ENCODE measurements at places on chromosomes 12 and 14.

DNA sequence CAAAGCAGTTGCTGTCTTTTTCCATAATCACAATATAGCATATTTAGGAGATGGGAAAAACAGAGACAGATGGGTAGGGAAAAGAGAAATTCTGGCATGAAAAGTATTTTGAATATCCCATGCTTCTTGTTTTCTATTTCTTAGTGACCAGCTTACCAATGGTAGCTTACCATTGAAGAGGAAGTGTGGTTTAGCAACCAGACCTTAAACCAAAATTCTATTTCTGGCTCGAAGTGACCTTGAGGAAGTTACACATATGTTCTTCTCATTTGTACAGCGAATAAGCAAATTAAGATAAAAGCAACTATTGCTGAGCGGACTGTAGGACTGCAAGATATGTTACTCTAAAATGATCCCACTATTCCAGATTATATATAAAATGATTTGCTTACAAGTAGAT lies 82.9 kb downstream of the FGD4 start:
- no peak for DNase-seq

DNA sequence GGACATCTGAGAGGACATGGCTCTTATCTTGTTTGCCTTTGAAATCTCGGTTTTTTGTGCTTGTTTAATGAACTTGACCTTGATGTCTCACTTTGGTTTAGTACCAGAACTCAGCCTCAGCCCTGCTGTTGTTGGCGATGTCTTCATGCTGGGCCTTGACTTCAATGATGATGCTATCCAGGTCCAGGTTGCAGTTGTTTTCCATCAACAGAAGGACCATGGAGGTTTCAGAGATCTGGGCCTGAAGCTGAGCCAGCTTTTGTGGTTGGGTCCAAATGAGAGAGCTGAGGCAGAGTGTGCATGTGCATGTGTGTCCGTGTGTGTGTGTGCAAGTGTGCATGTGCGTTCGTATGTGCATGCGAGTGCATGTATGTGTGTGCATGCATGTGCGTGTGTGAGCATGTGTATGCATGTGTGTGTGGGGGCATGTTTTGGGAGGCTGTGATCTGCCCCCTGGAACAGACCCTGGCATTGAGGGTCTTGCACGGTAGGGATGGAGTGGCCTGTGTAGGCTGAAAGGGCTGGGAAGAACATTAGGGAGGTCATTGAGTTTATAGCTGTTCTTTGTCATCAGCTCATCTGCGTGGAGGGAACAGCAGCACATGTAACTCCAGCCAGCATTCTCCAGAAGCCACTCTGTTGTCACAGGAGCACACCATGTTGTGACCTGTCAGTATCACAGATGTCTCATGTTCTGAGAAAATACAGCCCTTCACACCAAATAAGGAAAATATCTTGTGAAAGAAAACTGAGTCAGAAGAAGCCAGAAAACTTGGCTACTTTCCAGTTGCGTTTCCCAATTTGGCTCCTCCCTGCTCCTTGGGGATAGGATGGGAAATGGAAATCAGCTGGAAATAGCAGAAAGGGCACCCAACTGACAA lies 10.0 kb upstream of the KRT82 start:
- no peak for DNase-seq

DNA sequence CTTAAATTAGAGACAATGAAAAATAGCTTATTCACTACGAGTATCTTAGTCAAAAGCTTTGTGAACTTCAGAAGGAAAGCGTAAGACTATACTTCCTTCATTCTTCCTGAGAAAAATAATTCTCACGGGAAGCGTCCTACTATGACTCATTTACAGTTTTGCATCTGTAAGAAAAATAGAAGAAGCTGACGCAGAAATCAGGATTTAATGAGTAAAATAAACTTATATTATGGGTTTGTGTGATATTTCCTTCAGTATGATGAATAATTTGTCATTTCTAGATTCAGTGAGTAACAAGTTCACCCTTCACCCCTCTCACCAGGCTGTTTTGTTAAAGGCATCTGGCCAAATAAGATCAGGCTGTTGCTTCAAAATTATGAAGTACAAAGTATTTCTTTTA lies 17.8 kb upstream of the PDE3A start:
- no peak for DNase-seq

DNA sequence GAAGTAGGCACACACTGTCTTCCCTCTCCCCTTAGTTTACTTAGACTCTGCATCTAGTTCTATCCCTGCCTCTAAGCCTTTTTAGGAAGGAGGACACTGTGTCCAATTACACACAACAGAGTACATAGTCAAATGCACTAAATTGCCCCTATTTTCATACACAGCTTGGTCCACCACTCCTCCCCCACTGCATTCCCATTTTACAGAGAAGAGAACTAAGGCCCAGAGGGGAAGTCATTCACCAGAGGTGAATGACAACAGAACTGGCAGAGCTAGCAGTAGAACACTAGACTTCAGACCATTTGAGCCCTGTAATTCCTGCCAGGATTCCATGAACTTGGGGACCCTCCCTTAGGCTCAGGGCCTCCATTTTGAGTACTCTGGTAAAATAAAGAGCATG lies 1.1 kb upstream of the JPH4 start:
- no peak for DNase-seq

DNA sequence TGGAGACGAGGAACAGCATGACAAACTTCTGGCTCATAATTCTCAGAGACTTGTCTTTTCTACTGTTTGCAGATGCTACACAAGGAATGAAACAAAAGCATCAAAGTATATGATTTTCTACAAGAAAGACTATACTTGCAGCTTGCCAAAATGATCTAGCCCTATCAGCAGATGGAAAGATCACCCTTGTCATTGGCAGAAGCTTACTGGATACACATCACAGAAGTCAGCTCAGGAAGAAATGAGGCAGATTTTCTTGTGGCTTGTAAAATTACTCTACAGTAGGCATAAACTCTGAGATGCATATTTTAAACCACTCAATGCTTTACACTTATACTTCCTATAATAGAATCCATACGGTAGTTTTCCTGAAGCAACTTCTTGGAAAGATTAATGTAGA lies 20.6 kb downstream of the E2F7 start:
- no peak for DNase-seq

GRCh38 chr12:19031032-19031431 lies 98.5 kb upstream of the PLEKHA5 start:
- DNase-seq = no peak

DNA sequence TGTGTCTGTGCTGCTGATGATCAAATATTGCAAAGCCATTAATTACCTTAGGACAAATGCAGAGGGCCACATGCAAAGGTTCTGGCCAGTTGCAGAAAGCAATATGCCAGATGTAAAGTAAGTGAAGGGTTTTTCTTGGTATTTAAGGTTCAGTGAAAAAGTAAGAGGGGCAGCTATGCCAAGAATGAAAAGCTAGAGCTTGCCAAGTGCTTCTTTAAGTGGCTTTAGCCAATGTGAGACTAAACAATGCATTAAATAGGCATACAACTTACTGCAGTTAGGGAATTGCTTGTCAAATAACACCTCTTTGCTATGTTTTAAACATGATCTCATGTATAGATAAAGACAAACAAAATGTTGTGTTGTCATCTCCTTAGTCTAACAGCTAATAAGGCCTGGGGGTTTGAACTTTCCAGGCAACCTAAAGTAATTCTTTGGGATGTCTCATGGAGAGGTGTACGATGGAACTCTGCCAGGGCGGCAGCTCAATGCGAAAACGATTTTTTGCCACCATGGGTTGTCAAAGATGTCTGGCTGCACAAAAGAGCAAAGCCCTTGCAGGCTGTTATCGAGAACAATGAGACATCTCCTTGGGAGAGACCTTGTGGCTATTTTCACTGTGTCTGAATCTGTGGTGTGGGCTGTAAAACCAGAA lies 12.0 kb downstream of the IGF1 start:
- no peak for DNase-seq

- no peak for DNase-seq
Measured at GRCh38 chr12:46664761-46665287, 161.0 kb downstream of the SLC38A4 start.

DNA sequence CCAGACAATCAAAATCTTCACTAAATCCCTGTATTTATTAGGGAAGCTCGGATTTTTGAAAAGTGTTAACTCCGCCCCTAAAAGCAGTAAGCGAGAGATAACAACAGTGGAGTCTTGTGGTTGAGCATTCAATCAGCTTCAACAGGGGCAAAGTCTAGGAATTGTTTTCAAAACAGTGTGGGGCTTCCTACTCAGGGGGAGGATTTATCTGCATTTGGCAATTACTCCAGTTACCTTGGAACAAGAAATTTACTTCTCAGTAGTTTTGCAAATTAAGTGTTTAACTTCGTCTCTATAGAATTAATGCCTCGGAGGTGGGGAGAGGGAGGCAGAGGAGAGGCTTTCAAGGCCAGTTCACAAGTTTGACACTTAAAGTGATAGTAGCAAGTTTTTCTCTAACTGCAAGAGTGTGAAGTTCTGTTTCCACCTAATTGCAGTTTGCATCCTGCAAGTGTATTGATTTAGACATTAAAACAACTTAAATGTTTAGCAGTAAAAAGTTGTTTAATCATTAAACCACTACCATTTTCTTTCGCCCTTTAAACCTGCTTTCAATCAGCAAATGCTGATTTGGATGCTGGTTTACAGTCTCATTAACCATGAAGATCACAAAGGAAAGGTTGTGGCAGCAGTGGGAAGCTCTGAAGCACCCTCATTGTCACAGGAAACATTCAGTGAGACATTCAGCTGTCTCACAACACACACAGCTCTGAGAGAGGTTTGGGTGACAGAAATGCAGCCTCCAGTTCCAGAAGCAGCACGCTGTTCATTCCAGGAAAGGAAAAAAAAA lies 102.0 kb downstream of the HMGA2 start:
- no peak for DNase-seq

- no peak for DNase-seq
Measured at GRCh38 chr12:18799561-18799960, 61.6 kb downstream of the CAPZA3 start.

- DNase-seq = no peak
Measured at GRCh38 chr14:79829405-79830166, 381.7 kb downstream of the DIO2 start.

DNA sequence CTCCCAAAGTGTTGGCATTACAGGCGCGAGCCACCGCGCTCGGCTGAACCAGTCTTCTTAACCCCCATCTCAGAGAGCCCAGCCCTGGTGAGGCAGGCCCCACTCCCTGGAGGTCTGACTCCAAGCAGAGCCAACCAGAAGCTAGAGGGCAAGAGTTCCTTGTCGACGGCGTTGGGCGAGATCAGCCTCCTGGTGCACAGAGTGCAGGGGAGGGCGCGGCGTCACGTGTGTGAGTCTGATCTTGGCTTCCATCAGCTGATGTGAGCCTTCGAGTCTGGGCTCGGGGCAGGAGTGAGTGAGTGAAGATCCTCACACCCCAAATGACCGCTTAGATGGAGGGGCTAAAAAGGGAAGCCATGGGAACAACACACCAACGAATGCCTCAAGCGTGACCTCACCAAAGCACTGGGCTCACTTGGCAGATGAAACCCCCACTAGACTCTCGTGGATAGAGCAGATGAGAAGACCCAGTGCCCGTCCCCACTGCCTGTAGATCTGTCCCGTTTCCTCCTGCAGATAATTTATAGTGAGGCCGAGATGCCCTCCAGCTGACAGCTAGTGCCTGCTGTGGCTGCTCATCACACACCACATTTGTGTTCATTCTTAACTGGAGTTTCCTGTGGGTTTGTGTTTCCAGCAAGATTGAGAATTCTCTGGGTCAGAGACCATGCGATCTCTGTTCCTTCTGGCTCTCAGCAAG lies 28.6 kb upstream of the ADGRD1 start:
- no peak for DNase-seq

DNA sequence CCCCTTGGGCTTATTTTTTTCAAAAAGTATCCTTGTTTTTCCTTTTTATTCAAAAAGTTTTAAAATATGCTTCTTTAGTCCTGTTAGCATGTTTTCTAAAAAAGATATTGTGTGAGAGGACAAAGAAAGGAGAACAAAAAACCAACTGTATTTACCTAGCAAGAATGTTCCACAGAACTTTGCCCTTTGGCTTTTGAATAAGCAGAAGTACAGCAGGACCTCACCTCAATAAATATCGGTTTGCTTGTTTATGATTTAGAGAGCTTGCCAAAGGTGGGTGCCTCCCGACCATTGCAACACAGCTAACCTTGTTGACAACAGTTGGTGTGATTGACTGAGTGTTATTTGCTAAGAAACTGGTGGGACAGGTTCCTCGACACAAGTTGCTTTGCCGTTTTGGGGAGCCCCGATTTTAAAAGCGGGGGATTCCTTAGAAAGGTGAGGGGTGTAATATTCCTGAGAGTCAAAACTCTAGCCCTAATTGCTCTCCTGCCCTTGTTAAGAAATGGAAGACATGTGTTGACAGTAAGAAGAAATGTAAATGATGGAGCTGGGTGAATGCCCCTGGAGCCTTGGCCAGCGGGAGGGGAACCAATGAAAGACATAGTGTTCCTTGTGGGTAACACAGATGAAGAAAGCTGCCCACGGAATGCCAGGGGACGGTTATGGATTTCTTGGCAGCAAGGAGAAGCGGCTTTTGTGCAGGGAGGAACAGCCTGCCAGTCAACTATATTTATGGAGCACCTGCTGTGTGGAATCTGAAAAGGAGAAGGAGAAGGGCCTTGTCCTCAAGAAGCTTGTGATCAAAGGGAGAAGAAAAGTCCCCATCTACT lies 13.7 kb downstream of the MYBPC1 start:
- no peak for DNase-seq

GRCh38 chr14:98955741-98956070 lies 316.3 kb downstream of the BCL11B start:
- no peak for DNase-seq

DNA sequence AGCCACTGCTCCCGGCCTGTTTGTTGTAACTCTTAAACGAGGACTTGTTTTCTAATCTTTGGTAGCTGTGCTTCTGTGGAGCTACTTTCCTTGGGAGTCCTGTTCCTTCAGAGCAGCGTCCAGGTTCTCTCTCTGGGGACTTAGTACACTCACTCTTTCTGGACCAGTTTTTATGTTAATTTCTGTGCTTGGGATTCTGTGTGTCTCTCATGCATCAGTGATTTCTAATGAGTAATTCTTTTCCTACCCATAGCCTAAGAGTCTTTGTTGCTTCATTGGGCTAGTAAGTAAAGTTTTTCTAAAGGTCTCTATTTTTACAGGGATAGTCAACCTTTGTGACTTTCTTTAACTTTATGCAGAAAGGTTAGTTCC lies 289.3 kb downstream of the FBXL14 start:
- no peak for DNase-seq

DNA sequence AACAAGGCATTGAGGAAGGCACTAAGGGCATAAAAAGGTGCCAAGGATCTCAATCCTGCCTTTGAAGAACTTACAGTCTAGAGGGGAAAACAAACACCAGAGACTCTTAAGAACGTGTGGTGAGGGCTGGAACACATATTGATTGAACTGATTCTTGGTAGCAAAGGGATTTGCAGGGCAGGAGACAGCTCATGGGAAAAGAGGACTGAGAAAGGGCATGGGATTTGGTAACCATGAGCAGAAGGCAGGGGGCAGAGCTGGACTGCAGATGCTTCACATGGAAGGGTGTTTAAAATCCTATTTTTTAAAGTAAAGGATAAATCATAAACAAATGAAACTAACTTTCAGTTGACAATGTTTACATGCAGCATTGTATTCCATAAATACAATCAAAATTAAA lies 203.1 kb downstream of the ITPR2 start:
- DNase-seq = no peak
